ENCODE measurements at places on chromosomes 7 and 10.

- no peak for DNase-seq
These were observed 117.5 kb upstream of the AGK start for GRCh38 chr7:141433698-141434097.

GRCh38 chr7:151312356-151312755 is 29.3 kb upstream of the NUB1 start:
- DNase-seq: no peak

DNA sequence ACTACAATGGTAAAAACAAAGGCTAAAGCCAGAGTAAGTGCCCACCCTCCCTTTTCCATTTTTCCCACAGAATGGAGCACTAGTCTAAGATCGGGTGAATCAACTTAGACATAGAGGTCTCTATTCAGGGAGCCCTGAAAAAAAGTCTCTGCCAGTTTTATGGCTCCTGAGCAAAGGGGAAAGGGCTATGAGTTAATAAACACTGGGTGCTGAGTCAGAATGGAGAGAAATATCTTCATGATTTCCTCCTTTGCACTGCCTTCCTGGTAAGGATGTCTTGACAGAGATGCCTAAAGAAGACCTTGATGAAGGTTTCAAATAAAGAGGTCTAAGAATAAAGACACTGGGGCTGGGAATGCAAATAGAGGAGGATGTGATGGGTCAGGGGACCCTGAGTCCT is 607.4 kb upstream of the MBL2 start:
- no peak for DNase-seq

- peak; percentile 54 for DNase-seq
These were observed 214.0 kb upstream of the PRSS1 start for GRCh38 chr7:142535123-142535779.

DNA sequence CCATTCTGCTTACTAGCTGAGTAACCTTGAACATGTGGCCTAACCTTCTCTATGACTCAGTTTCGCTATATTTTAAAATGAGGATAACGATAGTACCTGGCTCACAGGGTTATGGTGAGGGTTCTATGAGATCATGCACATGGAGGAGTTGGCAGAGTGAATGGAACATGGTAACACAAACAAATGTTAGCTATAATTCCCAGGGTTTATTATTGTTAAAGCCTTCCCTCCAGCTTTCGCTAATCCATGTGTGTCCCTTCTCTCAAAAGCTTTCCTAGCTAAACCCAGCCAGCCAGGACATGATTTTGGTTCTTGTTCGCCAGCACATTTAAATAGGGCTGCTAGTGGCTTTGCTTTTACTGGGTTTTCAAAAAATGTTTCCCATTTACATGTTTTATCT is 361.0 kb upstream of the NFE2L3 start:
- DNase-seq: no peak

DNA sequence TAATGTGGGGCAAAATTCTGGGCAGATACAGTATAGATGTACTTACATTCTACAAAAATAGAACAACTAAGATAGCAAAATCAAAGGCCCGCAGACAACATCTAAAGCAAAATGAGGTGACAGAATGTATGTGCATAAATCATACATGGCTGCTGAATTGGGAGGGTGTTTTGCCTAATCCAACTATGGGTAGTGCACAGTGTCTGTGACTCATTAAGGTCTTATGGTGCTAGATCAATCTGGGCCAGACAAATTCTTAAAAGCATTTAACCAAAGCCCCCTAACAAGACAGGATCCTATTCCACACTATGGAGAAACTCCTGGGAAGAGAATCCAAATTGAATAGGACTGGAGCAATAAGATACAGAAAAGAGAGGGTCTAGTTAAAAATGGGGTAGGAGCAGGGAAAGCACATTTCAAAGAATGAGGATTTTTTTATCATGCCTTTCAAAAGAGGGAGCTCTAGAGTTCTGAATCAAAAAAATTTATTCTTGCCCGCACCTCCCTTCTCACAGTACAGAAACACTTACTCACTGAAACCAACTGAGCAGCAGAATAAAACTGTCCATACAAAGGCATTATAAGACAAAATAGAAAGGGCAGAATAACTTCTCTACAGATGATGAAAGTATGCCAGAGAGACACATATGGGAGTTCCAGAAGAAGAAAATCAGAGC is 181.3 kb downstream of the RNLS start:
- DNase-seq: no peak

DNA sequence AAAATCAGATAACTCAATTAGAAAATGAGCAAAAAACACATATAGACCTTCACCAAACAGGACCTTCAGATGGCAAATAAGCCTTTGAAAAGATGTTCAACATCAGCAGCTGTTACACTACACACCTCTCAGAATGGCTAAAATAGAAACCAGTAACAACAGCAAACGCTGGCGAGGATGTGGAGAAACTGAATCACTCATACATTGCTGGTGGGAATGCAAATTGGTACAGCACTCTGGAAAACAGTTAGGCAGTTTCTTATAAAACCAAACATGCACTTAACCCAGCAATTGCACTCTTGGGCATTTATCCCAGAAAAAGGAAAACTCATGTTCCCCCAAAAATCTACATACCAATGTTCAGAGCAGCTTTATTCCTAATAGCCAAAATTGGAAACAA is 37.7 kb upstream of the SMARCD3 start:
- no peak for DNase-seq

Measured in activated naive CD4-positive, alpha-beta T cell (primary cell).